ENCODE measurements at places on chromosomes 11 and 22.

DNA sequence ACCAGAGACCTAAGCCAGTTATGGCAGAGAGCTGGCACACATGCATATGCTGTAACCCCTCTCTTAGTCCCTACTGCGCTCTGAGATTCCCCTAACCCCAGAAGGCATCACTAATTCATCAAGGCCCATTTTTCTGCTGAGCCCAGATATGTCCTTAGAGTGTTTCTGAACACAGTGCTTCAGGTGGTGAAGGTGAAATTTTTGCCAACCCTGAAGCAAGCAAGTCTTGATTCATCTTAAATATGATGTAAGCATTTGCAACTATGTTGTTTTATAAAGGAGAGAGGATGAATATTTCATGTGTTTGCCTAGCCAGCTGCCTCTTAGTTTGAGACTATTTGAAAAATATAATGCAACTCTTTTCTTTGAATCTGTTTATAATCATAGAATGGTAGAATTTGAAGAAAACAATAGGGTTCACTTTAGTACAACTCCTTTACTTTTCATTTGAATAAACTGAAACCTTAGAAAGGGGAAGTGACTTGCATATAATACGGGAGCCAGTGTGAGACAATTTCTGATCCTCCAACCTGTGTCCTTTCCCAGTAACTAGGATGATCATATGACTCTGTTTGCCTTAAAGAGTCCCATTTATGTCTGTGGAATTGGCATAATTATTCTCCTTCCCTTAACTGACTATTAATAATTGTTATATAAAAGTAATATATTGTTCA is 194.3 kb upstream of the MTNR1B start:
- no peak for DNase-seq

DNA sequence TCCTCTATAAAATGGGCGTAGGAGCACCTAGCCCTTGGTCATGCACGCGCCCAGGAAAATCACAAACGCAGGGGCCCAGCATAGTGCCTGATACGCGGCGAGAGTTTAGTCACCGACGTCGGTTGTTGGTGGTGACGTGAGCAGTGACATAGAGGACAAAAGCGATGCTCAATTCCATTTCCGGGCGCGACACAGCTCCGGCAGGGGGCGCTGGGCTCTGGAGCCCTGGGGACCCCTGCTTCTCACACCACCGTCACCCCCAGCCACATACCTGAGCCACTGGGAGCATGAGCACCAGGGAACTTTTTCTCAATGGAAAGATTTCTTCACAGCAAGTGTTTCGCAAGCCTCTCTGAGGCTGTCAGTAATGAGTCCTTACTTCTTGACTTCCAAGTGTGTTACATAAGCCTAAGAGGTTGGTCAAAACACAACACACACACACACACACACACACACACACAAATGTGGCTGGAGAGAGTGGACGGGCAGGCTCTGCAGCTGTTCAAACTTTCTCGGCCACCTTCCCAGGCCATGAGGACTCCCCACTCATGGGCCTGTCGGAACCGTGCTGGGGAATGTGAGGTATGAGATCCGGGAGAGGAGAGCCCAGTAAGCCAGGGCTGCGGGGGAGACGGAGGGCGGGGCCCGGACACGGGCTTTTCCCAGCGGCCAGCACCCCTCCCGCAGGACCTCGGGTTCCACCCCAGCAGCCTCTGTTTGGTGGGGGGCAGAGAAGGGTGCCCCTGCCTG is 36.9 kb upstream of the LINC01488 start:
- no peak for DNase-seq

DNA sequence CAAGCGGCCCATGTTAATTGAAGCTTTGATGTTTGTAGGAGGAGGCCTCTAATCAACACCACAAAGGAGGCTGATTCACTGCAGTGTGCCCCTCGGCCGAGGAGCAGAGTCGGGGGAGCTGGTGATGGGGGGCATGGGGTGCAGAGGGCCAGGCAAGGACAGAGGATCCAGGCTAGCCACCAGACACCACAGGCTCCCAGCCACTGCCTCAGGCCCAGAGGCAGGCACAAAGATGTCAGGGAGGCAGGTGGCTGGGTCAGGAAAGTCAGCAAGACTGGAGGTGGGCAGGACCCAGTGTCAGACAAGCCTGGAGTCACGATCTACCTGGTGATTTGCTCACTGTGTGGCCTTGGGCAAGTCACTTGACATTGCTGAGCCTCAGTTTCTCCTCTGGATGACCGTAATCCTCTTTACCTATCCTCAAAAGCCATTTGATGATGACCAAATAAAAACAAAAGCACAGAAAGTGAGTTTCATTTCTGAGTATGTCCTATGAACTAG is 121.0 kb downstream of the BUD13 start:
- DNase-seq: no peak

- DNase-seq: no peak
Observed at GRCh38 chr11:9148727-9149126, 57.3 kb upstream of the SCUBE2 start.

- no peak for DNase-seq
Observed at GRCh38 chr22:37661160-37661924, 2.8 kb downstream of the PDXP start.

GRCh38 chr11:118841469-118842242 is 42.0 kb upstream of the CXCR5 start:
- DNase-seq: no peak

GRCh38 chr22:49632199-49633009 is 195.3 kb downstream of the BRD1 start:
- DNase-seq: no peak

- DNase-seq: no peak
Observed at GRCh38 chr11:114178656-114179055, 117.5 kb upstream of the NNMT start.

- DNase-seq: no peak
Observed at GRCh38 chr22:42431401-42432019, 693 bp downstream of the NFAM1 start.

- DNase-seq: no peak
Observed at GRCh38 chr22:33821290-33821689, 99.0 kb downstream of the LARGE1 start.

Measured in activated naive CD4-positive, alpha-beta T cell (primary cell).